ENCODE measurements at places on chromosomes 6 and 20.

- DNase-seq, result no peak
- H3K4me3 ChIP-seq, result no peak overlapping the region
- H3K4me1 ChIP-seq, result peaks cover 4% of the 10 kb centered on the region
- peaks cover 16% of the 10 kb centered on the region for H3K36me3 ChIP-seq
- no peak overlapping the region for H3K27ac ChIP-seq
- no peaks in the 10 kb centered on the region for H3K27me3 ChIP-seq
Measured at GRCh38 chr20:38063911-38064530, 30.5 kb downstream of the RPRD1B start.

- DNase-seq, result no peak
- H3K27ac ChIP-seq, result no peak overlapping the region
- H3K4me1 ChIP-seq, result peaks cover 5% of the 10 kb centered on the region
- no peak overlapping the region for H3K4me3 ChIP-seq
- no peaks in the 10 kb centered on the region for H3K36me3 ChIP-seq
Measured at GRCh38 chr6:168039849-168040248, 39.2 kb downstream of the FRMD1 start.

GRCh38 chr6:107185391-107185970, 70.2 kb upstream of the BEND3 start:
- peaks cover 5% of the 10 kb centered on the region for H3K36me3 ChIP-seq
- H3K27me3 ChIP-seq, result no peaks in the 10 kb centered on the region
- DNase-seq, result no peak
- peaks cover 8% of the 10 kb centered on the region for H3K4me1 ChIP-seq
- H3K27ac ChIP-seq, result no peak overlapping the region

DNA sequence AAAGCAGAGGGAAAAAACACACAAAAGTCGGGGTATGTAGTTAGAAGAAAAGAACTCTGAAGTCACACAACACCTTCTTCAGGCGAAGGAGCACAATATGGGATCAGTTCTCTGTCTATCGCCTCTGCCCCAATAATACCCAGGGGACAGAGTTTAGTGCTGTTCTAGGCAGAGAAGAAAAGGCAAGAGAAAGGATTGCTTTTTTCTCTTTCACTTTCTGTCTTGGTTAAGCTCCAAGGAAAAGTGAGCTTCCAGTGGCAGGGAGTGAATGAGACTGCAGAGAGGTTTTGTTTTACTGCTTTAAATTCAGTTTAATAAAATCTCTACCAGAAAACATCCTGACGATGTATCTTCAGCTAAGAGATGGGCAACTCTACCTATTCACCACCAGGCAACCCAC, 86.6 kb upstream of the STXBP5 start:
- no peak for DNase-seq
- H3K4me1 ChIP-seq, result no peaks in the 10 kb centered on the region
- H3K4me3 ChIP-seq, result no peak overlapping the region
